Metanephros (tissue), 2 donors: ENCODE measurements at places on chromosomes 4 and X. TPM values are rescaled to one million over a fixed set of nuclear protein-coding genes. Genes with fewer than 3 reads are reported as not detected.

AREG gene
- 0.29 TPM for total RNA-seq

RTL3 gene
- 0.12 TPM for total RNA-seq

TMEM144 gene
- total RNA-seq: 5.7 TPM

MTTP gene
- 3.4 TPM for total RNA-seq

LIMCH1 gene
- 94.9 TPM for total RNA-seq

NLGN3 gene
- 2.2 TPM for total RNA-seq

ADH1B gene
- 36.6 TPM for total RNA-seq

TET2 gene
- total RNA-seq: 36.5 TPM

CMC4 gene
- total RNA-seq: 12.3 TPM

ERAS gene
- not detected for total RNA-seq
